ENCODE measurements at places on chromosomes 1 and 21.

DNA sequence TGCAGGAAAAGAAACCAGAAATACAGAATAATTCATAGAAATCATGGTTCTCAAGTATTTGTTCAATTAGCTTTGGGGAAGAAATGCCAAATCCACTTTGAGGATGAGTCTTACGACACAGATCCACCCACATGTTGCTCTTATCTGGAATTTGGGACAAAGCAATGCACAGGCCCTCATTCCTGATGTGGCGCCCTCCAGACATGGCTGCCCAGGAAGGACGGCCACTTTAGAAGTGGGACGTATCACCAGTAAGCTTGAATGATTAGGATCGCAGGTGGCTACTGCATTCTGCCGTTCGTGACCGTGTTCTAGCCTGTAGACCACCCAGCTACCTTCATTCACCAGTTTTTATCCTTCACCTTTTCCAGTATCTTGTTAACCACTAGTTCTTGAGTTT, 20.1 kb upstream of the NCMAP start:
- no peak for DNase-seq

DNA sequence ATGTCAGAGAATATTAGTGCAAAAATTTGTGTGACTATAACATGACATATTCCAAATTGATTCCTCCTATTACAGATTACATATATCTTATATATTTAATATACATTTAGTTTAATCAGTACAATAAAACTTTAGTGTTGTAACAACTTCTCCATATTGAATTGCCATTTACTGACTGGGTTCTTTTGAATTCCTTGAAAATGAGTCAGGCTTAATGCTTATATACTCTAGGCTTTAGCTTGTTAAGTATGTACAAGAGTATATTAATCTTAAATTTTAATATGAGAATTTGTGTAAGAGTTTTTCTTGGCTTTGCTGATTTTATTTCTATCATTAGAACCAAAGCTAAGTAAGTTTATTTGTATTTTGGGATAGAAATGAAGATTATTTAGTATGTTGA, 40.3 kb downstream of the XPR1 start:
- DNase-seq, result no peak

- DNase-seq, result no peak
These were observed 451.0 kb upstream of the RGS18 start for GRCh38 chr1:191707288-191707687.

DNA sequence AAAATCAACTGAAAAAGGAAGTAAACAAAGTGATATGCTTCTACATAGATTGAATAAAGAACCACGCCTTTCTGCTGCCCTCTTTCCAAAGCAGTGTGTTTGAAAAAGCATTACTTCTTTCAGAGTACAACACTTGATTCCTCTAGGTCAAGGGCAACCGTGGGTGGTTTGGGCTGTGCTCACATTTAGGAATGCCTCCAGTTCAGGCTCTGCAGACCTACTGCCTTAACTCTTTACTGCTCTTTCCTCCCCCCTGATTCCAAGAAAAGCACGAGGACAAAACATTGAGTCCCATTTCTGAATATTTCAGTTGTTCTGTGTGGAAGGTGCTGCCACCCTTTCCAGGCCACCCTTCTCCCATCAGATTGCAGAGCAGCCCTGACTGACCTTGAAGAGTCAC, 45.2 kb downstream of the ADAMTS1 start:
- DNase-seq, result no peak

GRCh38 chr1:164671323-164671965, 112.5 kb downstream of the PBX1 start:
- no peak for DNase-seq
